Esophagus mucosa (tissue), 1 donor: ENCODE measurements at places on chromosomes 2 and 18. TPM values are rescaled to one million over a fixed set of nuclear protein-coding genes. Genes with fewer than 3 reads are reported as not detected.

DNA sequence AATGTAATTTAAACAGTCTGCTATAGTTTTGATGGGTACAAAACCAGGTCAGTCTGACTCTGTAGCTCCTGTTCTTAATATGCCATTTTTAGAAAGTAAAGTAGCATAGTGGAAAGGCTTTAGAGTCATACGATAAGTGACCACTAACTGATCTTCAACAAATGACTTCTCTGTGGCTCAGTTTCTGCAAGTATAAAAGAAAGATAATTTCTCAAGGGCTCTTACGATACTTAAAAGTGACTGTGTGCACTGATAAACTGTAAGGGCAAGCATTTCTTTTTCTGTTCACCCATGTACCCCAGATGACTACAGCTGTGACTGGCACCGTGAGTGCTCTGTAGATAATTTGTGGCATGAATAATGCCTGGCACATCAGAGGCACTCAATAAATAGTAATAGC is 178.7 kb downstream of the LCLAT1 start:
- no peak for ATAC-seq

- no peak for ATAC-seq
Observed at GRCh38 chr2:43265001-43265400, 38.6 kb upstream of the ZFP36L2 start.

DNA sequence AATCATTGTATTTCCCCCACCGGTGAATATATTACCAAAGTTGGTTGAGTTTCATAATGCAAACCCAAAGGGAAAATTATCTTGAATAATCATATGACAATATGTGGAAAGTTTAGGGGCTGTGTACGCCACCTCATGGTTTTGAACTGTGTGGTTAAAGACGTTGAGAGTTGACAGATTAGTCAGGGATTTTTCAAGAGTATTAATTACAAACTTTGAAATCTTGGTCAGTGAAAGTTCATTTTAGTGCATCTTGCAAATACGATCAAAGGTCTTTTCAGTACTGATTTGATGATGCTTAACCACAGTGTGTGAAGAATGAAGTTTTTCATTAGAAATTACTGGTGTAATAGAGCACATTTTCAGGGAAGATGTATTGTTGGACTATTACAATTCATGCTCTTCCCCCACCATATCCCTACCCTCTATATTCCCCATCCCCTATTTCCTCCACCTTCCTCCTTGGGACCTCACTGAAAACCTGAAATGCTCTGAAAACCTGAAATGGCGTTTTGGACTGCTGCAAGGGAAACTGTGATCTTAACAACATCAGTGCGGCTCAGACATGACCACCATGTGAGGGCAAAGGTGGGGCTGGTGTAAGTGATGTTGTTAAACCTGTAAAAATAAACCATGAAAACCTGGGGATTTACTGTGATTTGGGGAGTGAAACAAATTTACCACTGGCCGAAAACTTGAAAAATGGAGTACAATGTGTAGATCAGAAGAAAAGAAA is 4.5 kb upstream of the BCL2L11 start:
- ATAC-seq, result no peak

GRCh38 chr2:201929281-201930026 is 104.2 kb upstream of the FZD7 start:
- no peak for ATAC-seq

- ATAC-seq, result no peak
Observed at GRCh38 chr2:165681841-165682240, 112.2 kb downstream of the GALNT3 start.

GRCh38 chr2:235934774-235935484 is 233.3 kb downstream of the GBX2 start:
- no peak for ATAC-seq

GRCh38 chr2:200373231-200373630 is 66.7 kb downstream of the SPATS2L start:
- no peak for ATAC-seq

GRCh38 chr2:144511226-144511810 is 8.6 kb downstream of the ZEB2 start:
- ATAC-seq, result no peak

- ATAC-seq, result no peak
Observed at GRCh38 chr18:4060427-4061281, 394.5 kb downstream of the DLGAP1 start.

TUBA3D gene
- not detected for total RNA-seq

CCDC141 gene
- 0.28 TPM for total RNA-seq

PIEZO2 gene
- 0.76 TPM for total RNA-seq

SULT1C2 gene
- not detected for total RNA-seq
